IMR-90 (cell line): ENCODE measurements at places on chromosomes 12 and 14. TPM values are rescaled to one million over a fixed set of nuclear protein-coding genes. Genes with fewer than 3 reads are reported as not detected.

DNA sequence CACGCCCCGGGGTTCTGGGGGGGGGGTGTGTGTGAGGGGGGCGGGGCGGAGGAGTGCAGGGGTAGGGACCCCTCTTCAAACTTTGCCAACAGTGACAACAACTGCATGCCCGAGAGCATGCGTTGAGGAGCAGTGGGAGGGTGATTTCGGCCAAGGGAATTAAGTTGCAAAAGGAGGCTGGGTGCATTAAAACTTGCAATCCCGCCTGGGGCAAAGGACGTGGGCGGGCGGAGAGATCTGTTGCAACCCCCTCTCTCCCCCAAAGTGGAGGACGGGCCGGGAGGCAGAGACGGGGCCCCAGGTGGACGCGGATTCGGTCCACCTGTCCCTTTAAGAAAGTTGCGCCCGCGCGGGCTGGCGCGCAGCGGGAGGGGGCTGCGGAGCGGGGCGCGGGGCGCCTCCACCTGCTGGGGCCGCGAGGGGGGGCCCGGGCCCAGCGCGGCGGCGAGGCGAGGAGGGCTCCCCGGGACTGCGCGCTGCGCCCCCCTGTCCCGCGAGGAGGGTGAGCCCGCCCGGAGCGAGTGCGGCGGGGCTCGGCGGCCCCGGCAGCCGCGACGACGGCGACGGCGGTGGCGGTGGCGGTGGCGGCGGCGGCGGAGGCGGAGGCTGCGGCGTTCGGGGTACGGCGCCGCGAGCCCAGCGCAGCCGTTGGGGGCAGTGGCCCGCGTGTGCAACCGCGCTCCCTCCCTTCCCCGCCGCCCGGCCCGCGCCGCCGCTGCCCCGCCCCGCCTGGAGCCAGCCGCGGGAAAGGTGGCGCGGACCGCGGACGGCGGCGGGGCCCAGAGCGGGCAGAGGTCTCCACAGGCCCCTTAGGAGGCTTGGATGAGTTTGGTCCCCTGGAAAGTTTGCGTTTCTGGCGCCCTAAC is 530 bp upstream of the FOXN4 start:
- H3K27ac ChIP-seq, result no peak overlapping the region
- H3K36me3 ChIP-seq, result no peaks in the 10 kb centered on the region
- no peak overlapping the region; the same call in 1 of the 2 replicates for H3K4me3 ChIP-seq
- DNase-seq, result no peak
- H3K27me3 ChIP-seq, result peaks cover 73% of the 10 kb centered on the region
- no peaks in the 10 kb centered on the region; the same call in 1 of the 2 replicates for H3K4me1 ChIP-seq

DNA sequence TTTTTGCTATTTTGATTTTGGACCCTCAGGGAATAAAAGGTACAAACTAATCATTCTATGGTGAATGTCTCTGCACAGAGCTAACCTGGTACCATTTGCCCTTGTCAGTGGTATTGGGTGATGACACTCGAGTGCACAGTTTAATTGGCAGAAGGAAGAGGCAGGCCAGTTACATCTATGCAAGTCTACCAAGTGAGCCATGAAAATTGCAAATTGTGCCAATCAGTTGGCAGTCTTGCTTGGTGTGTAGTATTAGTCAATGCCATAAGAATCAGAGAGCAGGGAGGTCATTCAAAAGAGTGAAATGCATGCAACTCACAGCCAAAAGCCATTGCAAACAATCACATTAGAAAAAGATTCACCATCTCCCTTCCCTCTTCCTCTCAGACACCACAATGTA is 479.6 kb downstream of the ADAMTS20 start:
- no peaks in the 10 kb centered on the region for H3K4me1 ChIP-seq
- no peaks in the 10 kb centered on the region for H3K36me3 ChIP-seq
- DNase-seq, result no peak

The SLC48A1 gene
- total RNA-seq, result 4.4 and 4.8 TPM in 2 replicates

- no peak overlapping the region for H3K4me3 ChIP-seq
- no peak overlapping the region for H3K27ac ChIP-seq
- no peaks in the 10 kb centered on the region for H3K27me3 ChIP-seq
- peak; percentile 66 for DNase-seq
- peaks cover 4% of the 10 kb centered on the region; the same call in 1 of the 2 replicates for H3K36me3 ChIP-seq
Observed at GRCh38 chr12:109795023-109795422, 38.2 kb downstream of the TRPV4 start.

GRCh38 chr12:84825149-84825548 is 87.5 kb downstream of the SLC6A15 start:
- no peaks in the 10 kb centered on the region for H3K27me3 ChIP-seq
- DNase-seq, result no peak
- H3K27ac ChIP-seq, result no peak overlapping the region
- no peaks in the 10 kb centered on the region for H3K4me1 ChIP-seq

- no peak for DNase-seq
- H3K27me3 ChIP-seq, result no peaks in the 10 kb centered on the region
- H3K4me1 ChIP-seq, result peaks cover 8% of the 10 kb centered on the region; the same call in 1 of the 2 replicates
- H3K4me3 ChIP-seq, result no peak overlapping the region
Observed at GRCh38 chr12:55957106-55957859, 8.6 kb downstream of the PMEL start.

DNA sequence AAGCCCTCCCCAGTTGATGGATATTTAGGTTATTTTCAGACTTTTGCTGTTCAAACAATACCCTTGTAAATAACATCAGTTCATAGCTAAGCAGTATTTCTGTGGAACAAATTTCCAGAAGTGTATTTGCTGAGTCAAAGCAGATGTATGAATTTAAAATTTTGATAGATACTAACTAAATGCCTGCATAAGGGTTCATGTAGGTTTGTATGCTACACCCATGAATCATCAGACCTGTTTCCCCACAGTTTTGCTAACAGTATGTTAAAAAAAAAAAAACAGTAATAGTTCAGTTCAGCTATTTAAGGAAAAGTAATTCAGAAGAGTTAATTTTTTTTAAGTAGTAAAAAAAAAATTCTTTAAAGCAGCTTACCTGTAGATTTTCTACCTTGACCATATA is 236.1 kb upstream of the DIO2 start:
- H3K27ac ChIP-seq, result no peak overlapping the region
- no peaks in the 10 kb centered on the region for H3K27me3 ChIP-seq
- H3K4me1 ChIP-seq, result peaks cover 5% of the 10 kb centered on the region
- no peaks in the 10 kb centered on the region for H3K36me3 ChIP-seq

DNA sequence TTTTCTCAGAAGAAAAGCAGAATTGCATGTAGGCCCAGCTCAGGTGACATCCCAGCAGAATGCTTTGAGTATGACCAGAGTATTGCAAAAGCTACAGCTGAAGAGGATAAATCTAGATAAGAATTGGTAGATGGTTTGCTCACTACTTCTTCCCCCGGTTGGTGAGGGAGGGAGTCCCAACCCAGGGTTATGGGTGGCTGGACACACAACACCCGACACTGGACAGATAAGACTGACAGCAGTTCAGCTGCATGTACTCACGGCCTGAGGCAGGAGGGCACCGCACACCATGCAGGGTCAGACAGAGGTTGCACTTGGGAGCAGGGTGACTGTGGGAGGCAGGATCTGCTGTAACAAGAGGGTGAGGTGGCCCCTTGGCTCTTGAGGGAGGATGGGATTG is 1.7 kb upstream of the CLEC4C start:
- H3K4me1 ChIP-seq, result no peaks in the 10 kb centered on the region
- no peaks in the 10 kb centered on the region for H3K36me3 ChIP-seq
- H3K4me3 ChIP-seq, result no peak overlapping the region
- no peaks in the 10 kb centered on the region for H3K27me3 ChIP-seq
- H3K27ac ChIP-seq, result no peak overlapping the region
- DNase-seq, result no peak

The MVK gene
- total RNA-seq, result 6.6 and 6.9 TPM in 2 replicates

DNA sequence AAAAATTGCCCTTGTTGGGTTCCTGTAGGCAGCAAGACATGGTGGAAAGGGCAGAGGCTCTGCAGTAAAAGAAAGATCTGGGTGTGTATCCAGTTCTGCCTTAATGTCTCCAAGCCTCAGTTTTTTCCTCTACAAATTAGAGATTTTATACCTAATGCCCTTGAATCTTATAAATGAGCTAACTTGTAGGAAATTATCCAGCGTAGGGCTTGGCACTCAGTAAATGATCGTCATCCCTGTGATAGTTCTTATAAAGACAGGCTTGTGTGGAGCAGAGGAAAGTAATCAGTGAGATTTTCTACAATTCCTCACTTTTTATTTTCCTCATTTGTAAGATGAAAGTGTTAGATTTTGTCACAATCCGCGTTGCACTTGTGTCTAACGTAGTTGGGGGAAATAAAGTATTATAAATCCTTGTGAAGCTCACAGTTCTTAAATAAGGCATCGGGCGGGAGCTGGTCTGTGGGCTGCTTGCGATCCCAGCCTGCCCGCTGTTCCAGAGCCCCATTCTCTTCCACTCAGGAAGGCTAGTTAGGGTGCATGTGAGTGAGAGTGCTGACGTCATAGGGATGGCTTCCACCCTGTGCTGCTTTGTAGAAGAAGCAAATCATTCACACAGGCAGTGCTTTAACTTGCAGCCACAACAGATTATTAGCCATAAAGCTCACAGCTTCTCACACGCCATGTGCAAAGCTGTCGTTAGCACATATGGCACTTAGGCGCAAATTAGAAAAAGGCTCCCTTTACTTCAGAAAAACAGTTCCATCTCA is 87.6 kb downstream of the EML1 start:
- H3K27ac ChIP-seq, result peak overlapping the region; percentile 74; the same call in 1 of the 2 replicates
- H3K4me3 ChIP-seq, result no peak overlapping the region
- H3K36me3 ChIP-seq, result 0 out of 2 replicates have a peak, but pooled peaks cover 2% of the 10 kb centered on the region
- H3K27me3 ChIP-seq, result no peaks in the 10 kb centered on the region
